ENCODE measurements at places on chromosomes 4 and X.
A peak's percentile ranks its signal among the peaks of the same experiment; 100 is the strongest.

DNA sequence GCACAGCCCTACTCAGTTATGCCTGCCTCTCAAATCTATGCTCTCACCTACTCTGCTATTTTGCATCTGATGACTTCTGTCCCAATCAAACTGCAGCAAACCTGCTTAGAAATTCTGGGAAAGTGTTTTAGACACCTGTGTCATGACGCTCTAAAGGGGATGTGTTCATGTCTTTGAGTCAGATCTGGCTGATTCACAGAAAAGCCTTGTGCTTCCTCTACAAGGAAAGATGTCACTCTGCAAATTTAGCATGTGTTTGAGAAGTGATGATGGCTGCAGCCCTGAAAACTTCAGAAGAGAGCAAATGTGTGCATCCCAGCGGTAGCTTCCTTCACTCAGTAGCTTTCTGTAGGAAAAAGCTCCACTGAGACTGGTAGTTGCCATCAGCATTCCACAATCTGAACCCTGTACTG is 235.4 kb downstream of the MGST2 start:
- no peak for DNase-seq

DNA sequence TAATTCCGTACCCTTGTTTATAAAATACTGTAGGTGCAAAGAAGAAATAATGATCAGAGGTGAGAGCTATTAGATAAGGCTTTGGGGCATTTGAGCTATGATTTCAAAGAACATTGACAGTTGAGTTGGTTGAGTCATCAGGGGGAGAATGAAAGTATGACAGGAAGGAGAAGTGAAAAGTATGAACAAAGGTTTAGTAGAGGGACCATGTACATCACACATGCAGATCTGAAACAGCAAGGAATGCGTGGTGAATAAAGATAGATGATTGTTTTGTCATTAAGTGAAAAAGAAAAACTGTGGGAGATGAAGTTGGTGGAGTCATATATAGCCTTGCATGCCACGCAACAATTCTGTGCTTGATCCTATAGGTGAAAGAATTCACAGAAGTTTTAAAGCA is 163.1 kb downstream of the ARAP2 start:
- DNase-seq, result no peak

DNA sequence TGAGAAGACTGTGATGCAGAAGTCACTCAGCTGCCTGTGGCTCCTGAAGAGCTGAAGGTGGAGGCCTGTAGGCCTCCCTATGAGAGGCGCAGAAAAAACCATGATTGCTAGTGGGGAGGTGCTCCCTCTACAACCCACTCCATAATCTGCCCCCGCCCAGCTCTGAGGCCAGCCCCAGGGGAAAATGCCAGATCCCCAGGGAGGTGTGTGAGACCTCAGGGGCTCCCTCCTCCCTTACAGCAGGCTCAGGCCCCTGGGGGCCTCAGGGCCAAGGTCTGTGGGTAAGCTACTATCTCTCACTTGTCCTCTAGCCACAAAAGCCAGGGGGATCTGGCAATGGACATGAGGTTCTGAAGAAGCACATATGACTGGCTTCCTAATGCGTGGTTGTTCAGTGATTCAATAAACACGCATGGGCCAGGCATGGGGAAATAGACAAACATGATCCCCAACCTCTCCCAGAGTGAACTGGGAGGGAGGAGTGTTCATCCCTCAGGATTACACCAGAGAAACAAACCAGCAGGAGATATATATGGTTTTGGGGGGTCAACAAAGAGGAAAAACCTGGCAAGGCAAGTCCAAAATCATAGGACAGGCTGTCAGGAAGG is 51.0 kb upstream of the MTM1 start:
- no peak for DNase-seq

DNA sequence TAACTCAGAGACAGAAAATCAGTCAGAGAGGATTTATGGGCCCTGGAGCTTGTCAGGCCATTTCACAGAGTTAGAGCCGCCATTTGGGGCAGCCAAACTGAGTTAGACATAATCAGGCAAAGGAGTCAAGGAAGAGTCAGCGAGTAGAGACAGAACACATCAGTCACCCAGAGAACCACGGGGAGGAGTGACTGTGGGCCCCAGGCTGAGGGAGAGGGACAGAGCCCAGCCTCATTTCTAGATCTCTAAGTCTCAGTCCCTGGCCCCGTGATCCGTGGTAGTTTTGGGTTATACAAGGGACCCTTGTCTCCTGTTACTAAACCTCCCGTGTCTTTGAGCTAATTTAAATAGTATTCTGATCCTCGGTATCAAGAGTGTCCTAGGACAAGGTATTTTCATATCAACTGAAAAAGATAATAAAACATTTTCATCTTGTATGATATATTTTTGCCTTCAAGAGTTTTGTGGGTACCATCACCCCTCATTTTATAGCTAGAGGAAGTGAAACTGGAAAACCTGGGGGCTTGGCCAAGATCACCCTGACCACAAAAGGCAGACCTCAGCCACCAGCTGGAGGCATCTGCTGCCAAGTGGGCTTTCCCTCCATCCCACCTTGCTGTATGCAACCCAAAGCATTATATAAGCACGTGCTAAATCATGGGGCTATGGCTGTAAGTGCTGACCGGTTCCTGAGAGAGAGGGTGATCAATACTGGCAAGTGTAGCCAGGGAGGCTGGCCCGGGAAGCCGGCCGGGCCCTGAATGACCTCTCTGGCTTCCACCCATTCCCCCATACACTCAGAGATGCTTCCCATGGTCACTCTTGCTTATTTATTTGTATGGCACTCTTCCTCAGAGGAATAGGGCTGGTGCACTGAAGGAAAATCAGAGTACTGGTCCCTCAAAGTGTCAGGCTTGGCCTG is 204.1 kb downstream of the BCOR start:
- DNase-seq, result no peak

- DNase-seq, result no peak
These were observed 1904.9 kb downstream of the PCDH7 start for GRCh38 chr4:32624943-32625603.

DNA sequence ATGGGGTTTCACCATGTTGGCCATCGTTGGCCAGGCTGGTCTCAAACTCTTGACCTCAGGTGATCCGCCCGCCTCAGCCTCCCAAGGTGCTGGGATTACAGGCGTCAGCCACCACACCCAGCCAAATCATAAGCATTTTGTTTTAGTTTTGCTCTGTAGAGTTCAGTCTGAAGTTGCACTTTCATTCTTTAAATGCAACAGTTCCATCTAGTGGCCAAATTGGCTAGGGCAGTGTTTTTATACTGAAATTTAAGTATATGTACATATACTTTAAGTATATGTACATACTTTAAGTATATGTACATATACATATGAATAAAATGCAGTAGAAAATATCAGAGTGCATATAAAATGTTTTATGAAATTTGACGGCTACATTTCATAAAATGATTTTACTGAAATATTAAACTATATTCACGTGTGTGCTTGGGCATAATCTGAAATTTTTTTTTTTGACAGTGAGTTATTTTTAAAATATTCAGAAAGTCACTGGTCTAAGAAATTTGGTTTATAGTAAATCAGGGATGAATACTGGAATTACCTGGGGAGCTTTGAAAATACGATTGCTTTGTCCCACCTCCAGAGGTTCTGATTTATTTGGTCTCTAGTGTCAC is 145.5 kb downstream of the NWD2 start:
- peak; percentile 67 for DNase-seq

- DNase-seq, result no peak
These were observed 143.9 kb upstream of the DIPK2B start for GRCh38 chrX:45344594-45344993.

Measured in NCI-H1694 (cell line).